ENCODE measurements at places on chromosomes 1 and 21.

- DNase-seq, result peak; percentile 23
Observed at GRCh38 chr1:157429601-157430240, 122.6 kb downstream of the FCRL5 start.

GRCh38 chr1:111399792-111400610 lies 27.5 kb downstream of the OVGP1 start:
- peak; percentile 5 for DNase-seq

DNA sequence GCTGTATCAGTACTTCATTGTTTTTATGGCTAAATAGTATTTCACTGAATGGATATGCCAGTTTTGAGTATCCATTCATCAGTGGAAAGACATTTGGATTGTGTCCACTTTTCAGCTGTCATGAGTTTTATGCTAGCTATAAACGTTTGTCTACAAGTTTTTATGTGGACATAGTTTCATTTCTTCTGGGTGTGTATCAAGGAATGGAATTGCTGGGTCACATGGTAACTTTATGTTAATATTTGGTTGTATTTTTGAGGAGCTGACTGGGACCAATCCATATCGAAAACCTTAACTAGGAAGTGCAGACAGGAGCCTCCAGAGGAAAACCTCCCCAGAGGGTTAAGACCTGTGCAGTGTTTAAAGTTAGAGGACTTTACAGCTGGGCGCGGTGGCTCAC lies 31.8 kb upstream of the DISC1 start:
- no peak for DNase-seq

DNA sequence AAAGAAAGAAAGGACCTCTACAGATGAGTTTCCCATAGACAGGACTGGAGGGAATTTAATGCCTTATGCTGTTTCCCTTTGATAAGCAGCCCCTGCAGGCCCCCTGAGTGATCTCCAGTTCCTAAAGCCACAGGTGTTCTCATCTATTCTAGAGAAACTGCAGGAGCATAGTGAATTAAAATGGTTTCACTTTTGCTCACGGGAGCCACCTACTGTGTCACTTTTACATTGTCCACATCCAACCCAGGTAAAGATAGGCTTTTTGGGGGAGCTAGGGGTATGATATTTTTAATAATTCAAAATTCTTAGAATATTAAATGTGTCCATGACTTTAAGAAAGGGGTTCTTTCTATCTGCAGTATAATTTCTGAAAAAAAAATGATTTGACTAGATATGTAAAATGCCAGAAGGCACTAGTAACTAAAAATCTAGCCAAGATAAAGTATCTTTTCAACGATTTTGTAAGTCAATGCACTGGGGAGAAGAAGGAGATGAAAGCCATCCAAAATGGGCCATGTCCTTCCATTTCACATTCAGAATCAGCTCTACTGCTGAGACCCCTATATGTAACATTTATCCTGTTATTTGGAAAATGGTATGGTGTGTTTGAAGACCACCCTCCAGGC lies 267.3 kb upstream of the DUSP10 start:
- DNase-seq, result no peak

GRCh38 chr21:36713746-36714145 lies 14.8 kb downstream of the SIM2 start:
- DNase-seq, result no peak

DNA sequence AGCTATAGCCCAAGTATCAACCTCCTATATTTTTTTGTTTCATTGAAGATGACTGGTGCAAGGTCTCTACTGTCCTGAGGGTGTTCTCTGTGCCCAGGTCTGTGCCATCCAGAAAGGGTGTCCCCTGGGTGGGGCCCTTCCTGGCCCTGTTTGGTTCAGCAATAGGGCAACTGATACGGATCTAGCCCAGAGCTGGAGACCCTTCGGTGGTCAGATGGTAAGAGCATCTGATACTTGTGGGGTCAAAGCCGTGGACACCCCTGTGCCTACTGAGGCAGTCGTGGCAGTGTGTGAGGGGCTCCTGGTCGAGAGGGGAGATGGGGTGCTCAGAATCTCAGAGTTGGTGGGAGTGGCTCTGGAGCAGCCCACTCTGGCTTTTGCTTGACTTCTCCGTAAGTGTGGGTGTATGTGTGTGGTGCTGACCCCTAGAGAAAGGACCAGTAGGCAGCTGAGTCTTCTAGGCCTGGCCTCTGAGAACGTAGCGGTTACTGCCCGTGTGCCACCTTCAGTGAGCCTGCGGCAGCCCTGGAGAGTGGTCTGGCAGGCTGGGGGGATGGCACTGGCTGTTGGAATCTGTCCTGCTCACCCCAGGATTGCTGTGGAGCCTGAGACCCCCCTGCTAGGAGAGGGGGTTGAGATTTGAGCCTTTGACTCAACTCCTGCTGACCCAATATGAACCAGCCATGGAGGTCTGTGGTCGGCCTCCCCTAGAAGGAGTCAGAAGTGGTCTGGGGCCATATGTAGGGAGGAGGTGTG lies 2.7 kb downstream of the AMPD2 start:
- DNase-seq, result no peak

GRCh38 chr1:223534677-223535076 lies 130.8 kb downstream of the CAPN8 start:
- no peak for DNase-seq

DNA sequence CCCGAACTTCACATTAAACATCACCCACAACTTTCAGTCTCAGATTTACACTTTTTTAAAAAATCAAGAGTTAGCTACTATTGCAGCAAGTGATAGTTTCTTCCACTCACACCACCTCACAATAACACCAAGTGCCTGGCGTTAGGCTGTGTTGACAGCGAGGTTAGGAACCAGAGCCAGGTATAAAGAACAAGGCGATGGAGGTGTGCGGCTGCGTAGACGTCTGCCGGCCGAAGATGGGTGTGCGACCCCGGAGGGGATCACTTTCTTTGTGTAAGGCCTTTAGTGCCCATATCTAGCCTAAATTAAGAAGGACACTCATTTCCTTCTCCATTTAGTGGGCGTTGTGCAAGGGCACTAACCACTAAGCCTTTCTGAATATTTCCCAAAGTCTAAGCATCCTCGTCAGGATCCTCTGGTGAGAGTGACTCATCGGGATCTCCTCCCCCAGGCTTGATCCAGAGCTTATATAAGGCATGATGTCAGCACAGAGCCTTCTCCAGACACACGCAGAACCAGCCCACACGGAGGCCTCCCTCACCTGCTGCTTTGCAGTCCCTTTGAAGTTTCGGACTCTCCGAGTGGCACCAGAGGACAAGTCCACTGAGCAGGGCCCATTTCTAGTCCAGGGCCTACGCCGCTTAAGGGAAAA lies 11.8 kb downstream of the NHLH2 start:
- DNase-seq, result peak; percentile 82

Measured in non-pigmented ciliary epithelial cell (primary cell).